CD8-positive, alpha-beta memory T cell (primary cell): ENCODE measurements at places on chromosomes 16 and 17.

GRCh38 chr16:57735755-57736418 is at the start of gene KATNB1:
Gene KATNB1, plus strand, starts transcription at chr16:57735770. Its CDS starts 1,474 bp downstream, at chr16:57737244.
- DNase-seq: no peak

- DNase-seq: peak; percentile 77
Measured at GRCh38 chr16:86563469-86564345, 2.9 kb upstream of the FOXC2 start.

DNA sequence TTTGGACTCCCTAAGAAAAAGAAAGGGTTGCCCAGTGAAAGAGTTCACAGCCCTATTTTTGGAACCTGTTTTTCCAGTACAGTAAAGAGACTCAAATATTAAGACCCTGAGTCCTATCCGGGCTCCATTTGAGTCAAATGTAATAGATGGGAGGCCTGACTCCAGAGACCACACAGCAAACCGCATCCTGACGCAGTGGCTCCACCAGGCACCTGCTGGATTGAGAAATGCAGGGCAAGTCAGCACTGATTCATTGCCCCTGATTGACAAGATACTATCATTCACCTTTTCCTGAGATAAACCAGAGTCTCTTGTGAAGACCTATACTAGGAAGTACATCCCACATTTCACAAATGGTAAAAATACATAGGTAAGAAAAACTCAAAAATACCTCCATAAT is 715.7 kb upstream of the SOX9 start:
- no peak for DNase-seq

DNA sequence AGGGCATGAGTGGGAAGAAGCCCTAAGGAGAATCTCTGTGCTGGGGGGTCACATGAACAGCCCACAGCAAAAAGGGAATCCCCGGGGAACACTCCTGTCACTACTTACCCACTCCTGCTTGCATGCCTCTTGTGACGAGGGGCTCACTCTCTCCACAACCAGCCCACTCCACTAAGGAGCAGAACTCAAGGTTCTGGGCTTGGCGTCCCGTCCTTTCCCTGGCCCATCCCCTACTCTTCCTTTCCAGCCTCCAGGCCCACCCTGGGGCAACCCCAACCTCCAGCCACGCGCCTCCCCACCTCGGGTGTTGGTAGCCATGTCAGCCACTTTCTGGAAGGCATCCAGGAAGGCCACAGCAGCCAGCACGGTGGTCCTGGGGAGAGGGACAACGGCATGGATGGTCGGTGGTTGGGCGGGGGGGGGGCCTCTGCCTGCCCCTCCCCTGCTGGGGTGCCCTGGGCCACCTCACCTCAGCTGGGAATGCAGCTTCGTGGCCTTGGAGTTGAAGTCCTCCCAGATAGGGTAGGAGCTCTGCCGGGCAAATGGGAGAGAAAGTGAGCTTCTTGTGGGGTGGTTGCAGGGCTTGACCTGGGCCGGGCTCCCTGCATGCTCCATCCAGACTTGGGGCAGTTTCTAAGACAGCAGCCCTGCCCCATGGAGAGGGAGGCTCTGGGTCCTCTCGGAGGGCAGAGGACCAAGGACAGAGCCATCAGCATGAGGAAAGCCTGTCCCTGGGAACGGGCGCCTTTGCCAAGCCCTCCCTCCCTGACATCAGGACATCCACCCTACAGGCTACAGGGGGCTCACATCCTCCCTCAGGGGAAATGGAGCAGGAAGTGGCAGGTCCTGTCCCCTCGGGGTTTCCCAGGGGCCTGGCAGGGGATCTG is 5.1 kb downstream of the MTSS2 start:
- no peak for DNase-seq

DNA sequence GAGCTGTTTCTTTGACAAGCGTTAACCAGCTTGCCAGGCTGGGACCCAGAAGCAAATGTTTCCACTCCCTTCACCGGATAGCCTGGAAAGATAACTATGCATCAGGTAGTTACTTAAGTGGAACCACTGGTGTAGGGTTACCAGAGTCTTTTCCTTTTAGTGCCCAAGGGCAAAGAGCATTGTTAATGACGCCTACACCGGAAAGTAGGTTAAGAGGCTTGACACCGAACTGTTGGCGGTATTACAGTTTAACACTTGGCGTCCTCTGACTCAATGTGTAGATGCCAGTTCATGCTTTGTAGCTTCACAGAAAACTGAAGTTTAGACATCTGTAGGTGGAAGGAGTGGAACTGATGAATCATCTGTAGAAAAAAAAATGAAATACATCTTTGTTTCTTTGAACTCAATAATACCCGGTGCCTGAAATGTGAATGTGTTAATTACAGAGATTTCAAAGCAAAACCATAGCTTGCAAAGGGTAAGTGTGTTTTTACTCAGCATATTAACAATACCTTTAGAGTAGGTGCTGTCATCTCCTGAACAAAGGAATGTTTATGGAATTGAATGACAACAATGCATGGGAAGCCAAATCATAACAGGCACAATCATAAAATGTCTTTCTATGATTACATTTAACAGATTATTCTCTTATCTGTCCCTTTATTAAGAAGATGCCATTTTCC is 426.7 kb upstream of the SALL1 start:
- no peak for DNase-seq
